ENCODE measurements at places on chromosomes 2 and 18. TPM values are rescaled to one million over a fixed set of nuclear protein-coding genes. Genes with fewer than 3 reads are reported as not detected.

The CYRIA gene
- 52.0 TPM for total RNA-seq

- no peak for DNase-seq
- no peaks in the 10 kb centered on the region for H3K4me1 ChIP-seq
- H3K36me3 ChIP-seq: no peaks in the 10 kb centered on the region
Observed at GRCh38 chr2:51490576-51491234, 458.8 kb upstream of the NRXN1 start.

- no peak overlapping the region for H3K27ac ChIP-seq
- no peaks in the 10 kb centered on the region for H3K36me3 ChIP-seq
- no peaks in the 10 kb centered on the region for H3K4me1 ChIP-seq
Observed at GRCh38 chr18:36196238-36196995, 9.1 kb downstream of the MOCOS start.

DNA sequence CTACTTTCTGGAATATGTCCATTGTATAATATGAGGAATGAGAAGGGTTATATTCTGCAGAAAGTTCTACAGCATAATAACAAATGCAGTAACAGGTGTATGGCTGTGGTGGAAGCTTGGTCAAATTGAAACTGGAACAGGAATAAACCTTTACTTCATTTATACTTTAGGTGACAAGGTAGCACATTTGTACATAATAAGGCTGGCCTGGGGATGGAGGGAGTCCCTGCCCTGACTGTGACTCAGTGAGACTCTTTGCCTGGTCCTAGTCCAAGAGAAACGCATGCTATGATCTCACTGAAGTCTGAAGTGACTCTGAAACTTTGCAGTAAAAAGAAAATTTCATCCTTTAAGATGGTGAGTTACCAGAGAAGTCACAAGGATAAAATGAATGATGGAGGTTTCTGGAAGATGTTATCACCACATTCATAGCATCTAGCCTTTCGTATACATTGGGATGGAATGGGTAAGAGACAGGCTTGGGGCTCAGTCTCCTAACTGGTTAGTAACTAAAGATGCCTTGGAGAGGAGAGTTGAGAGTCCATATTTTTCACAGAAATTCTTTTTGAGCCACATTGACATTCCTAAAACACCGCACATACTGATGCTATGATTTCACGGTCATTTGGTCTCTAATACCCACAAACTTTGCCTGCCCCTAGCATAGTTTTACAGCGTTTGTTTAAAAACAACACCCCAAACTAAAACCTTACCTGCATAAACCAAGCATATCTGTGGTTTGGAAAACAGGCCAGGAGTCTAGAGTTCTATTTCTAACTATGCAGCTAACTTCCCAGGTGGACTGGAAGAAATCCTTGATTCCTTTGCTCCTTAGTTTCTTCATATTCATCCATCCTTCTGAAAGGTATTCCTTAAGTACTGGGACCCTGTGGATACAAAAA is 42.4 kb upstream of the NABP1 start:
- no peak overlapping the region for H3K4me3 ChIP-seq
- no peak for DNase-seq
- H3K27me3 ChIP-seq: no peaks in the 10 kb centered on the region

- no peak overlapping the region for H3K27ac ChIP-seq
- no peaks in the 10 kb centered on the region for H3K36me3 ChIP-seq
- peaks cover 9% of the 10 kb centered on the region for H3K4me1 ChIP-seq
- no peaks in the 10 kb centered on the region for H3K27me3 ChIP-seq
- no peak for DNase-seq
- H3K4me3 ChIP-seq: no peak overlapping the region
Observed at GRCh38 chr2:46074501-46074900, 222.7 kb upstream of the EPAS1 start.

The BOLL gene
- total RNA-seq: 0.45 TPM

DNA sequence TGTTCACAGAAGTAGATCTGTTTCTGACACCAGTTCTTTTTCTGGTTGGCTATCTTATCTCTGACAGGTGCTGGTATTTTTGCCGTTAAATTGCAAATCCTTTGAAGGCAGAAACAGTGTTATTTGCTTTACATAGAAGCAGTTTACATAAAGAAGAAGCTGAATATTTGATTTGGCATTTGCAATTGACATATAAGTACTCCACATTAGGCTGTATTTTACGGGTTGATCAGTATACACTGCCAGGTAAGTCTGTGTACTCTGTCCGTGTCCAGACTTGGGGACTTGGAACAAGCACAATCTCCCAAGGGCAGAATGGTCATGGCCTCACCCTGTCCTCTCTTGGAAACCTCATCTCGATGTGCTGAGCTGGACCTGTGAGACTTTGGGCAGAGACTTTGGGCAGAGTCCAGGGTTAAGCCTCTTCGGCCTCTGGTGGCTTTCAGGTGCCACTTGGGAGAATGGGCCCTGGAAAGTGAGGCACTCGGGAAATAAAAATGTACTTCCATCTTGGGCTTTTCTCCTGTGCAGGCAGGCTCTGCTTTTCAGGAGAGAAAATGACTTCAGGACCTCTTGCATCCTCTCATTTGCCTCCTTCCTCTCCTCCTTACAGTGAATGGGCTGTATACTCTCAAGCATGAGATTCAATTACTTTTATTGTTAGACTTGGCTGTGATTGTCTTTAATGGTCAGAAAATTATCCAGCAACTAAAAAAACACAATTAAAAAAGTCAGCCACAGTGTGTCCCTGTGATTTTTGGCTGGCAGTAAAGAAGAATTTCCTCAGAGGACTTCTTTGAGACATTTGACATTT is 108.5 kb downstream of the RAPGEF4 start:
- no peaks in the 10 kb centered on the region for H3K27me3 ChIP-seq
- no peaks in the 10 kb centered on the region for H3K4me1 ChIP-seq
- no peaks in the 10 kb centered on the region for H3K36me3 ChIP-seq
- H3K4me3 ChIP-seq: no peak overlapping the region
- H3K27ac ChIP-seq: no peak overlapping the region
- DNase-seq: no peak

The SATB2 gene
- 1.9 TPM for total RNA-seq

DNA sequence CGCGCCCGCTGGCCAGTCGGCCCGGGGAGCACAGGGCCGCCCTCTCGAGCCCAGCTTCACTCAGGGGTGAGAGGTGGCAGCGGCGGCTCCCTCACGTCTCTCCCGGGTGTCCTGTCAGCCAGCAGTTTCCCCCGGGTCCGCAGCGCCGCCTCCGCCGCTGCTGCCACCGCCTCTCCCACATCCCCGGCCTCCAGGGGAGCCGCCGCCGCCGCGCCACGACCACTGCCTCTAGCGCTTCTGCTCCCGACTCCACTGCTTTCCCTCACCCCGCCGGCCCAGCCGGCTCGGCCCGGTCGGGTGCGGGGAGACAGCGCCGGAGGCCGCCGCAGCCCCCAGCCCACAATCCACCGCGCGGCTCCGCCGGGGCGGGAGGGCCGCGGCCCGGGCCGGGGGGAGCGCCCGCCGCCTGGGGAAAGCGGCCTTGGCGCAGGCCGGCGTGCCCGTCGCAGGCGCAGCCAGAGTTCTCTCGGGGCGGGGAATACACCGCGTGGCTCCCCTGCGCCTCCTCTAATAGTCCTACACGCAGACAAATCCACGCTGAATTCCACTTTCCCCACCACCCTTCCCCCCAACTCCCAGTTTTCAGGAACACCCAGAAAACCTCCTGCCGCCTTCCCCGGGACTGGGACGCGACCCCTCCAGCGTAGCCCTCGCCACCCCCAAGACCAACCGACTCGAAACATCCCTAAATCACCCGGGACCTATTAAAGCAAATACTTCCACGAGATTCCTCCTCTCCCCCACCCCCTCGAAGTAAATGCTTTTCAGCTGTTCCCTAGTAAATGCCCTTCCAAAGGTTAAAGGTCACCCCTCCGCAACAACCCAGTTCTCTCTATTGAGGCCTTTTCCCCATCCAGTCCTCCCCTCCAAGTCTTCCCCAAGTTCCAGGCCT is at the start of gene VPS54:
Gene VPS54 (minus strand): TSS at position 346 of the 892 bp plus-strand sequence. CDS start 35,429 bp downstream, outside the sequence.
- no peak within 1 kb of the TSS for H3K4me3 ChIP-seq
- H3K27ac ChIP-seq: peak within 1 kb of the TSS; percentile 96
- peaks cover 7% of the 10 kb centered on the region for H3K4me1 ChIP-seq
- DNase-seq: peak; percentile 59
- no peaks in the 10 kb centered on the region for H3K36me3 ChIP-seq

- DNase-seq: no peak
- no peaks in the 10 kb centered on the region for H3K36me3 ChIP-seq
- H3K4me3 ChIP-seq: no peak overlapping the region
- H3K4me1 ChIP-seq: no peaks in the 10 kb centered on the region
- H3K27me3 ChIP-seq: no peaks in the 10 kb centered on the region
Observed at GRCh38 chr2:54879032-54879431, 155.6 kb downstream of the EML6 start.

GRCh38 chr18:46621111-46621766 is 35.8 kb downstream of the LOXHD1 start:
- no peaks in the 10 kb centered on the region for H3K36me3 ChIP-seq
- H3K4me3 ChIP-seq: no peak overlapping the region
- no peak for DNase-seq
- no peaks in the 10 kb centered on the region for H3K27me3 ChIP-seq
- H3K27ac ChIP-seq: no peak overlapping the region
